ENCODE measurements at places on chromosomes 3 and 15. TPM values are rescaled to one million over a fixed set of nuclear protein-coding genes. Genes with fewer than 3 reads are reported as not detected.
A peak's percentile ranks its signal among the peaks of the same experiment; 100 is the strongest.

GOLGA8N gene
- 1.5 TPM for polyA plus RNA-seq

A4GNT gene
- polyA plus RNA-seq: not detected

MRPL47 gene
- polyA plus RNA-seq: 106 TPM

GRCh38 chr15:99101501-99101900 lies 3.4 kb upstream of the SYNM start:
- peaks cover 72% of the 10 kb centered on the region for H3K27me3 ChIP-seq
- no peaks in the 10 kb centered on the region for H3K36me3 ChIP-seq

GRCh38 chr3:149042789-149043386 lies 43.4 kb downstream of the HLTF start:
- no peaks in the 10 kb centered on the region for H3K27me3 ChIP-seq
- no peak overlapping the region for H3K27ac ChIP-seq
- H3K4me3 ChIP-seq: no peak overlapping the region
- H3K36me3 ChIP-seq: peaks cover 66% of the 10 kb centered on the region

- H3K4me3 ChIP-seq: no peak overlapping the region
- H3K27me3 ChIP-seq: peaks cover 91% of the 10 kb centered on the region
- H3K27ac ChIP-seq: no peak overlapping the region
These were observed 8.4 kb downstream of the GATA2 start for GRCh38 chr3:128484404-128485281.

DAZL gene
- polyA plus RNA-seq: not detected

DNA sequence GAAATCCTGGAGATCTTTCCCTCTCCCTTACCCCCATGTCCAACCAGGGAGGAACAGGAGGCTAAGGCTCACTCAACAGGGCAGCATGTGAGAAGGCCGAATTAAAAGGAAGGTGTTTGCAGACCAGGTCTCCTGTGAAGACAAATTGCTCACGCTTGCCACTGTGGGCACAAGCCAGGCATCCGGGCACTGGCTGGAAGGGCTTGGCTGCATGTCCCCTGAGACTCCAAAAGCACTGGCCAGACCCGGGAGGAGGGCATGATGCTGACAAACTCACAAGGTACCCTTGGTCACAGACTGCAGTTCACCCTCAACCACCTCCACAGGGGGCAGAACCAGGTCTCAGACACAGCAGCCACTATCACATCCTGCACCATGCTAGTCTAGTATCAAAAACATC lies 113.7 kb upstream of the NSMCE3 start:
- no peaks in the 10 kb centered on the region for H3K27me3 ChIP-seq
- H3K4me1 ChIP-seq: no peaks in the 10 kb centered on the region
- no peak overlapping the region for H3K27ac ChIP-seq
- H3K4me3 ChIP-seq: no peak overlapping the region

DNA sequence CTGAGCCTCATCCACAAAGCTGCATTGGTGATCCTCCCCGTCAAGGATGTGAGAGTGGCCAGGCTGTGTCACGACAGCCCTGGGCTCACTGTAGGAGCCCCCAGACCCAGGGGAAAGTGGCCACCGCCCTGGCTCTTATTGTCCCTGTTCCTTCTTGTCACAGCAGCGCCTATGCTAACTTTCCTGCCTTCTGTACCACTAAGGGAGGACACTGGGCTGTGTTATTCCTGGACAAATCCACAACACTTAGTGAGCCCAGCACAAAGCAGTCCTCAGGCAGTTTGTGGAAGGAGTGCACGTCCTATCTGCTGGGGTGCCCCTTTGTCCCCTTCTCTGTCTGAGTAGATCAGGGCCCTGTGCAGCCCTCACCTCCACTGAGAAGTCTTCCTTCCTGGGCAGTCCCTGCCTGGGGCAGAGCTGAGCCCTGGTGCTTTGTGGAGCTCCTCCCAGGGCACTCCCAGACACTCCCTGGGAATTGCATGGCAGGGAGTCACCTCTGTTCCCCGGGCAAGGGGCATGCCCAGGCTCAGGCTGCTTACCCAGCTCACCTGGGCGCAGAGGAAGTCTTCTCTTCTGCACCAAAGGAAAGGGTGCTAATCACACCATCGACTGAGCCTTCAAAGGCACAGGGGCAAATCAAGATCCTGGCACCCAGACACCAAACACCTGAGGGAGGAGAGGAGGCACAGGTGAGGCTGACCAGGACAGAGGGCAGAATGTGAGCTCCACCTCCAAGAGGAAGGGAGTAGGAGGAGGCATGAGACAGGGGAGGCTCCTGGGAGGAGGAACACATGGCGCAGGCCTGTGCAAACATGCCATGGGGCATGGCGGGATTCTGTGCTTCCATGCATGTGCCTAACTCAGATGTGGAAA lies 138.7 kb downstream of the KLF13 start:
- no peak overlapping the region for H3K4me3 ChIP-seq
- H3K4me1 ChIP-seq: no peaks in the 10 kb centered on the region
- H3K27me3 ChIP-seq: no peaks in the 10 kb centered on the region
- DNase-seq: no peak

DNA sequence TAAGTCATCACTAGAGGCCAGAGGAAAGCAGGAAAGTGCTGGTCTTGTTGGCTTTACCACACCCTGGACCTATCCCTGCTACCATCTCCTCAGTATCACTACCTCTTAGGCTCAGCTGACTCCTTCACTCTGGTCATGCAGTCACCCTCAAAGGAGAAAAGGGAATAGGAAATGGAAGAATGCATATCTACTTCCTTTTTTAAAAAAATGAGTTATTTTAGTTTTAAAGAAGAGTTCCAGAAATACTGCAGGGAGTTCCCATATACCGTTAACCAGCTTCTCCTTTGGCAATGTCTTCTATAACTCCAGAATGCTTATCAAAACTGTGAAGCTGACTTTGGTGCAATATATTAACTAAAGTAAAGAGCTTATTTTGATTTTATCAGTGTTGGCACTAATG lies 688.6 kb downstream of the DIPK2A start:
- H3K4me1 ChIP-seq: no peaks in the 10 kb centered on the region
- no peaks in the 10 kb centered on the region for H3K36me3 ChIP-seq
- DNase-seq: no peak
- no peak overlapping the region for H3K27ac ChIP-seq
- H3K4me3 ChIP-seq: no peak overlapping the region

DNA sequence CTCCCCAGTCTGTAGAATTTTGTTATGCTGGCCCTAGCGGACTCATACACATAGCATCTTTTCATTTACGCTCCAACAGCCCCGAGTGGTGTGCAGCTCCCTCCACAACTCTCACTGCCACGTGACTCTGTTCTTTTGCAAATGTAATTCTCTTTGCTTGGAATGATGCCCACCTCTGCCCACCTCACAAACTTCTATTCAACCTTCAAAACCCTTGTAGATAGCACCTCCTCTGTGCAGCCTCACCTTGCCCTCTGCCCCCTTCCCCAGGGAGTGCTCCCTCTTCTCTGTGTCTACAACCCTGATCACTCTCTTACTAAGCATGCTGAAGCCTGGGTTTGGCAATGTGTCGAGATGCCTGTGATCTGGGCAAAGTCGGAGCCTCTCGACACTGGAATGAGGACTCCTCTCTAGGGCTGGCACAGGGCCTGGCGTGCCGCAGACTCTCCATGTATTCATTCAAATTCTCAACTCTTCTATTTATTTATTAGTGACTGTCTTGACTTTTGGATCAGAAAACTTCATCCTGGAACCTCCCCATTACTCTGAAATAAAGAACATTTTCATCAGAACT lies 73.5 kb downstream of the MGLL start:
- no peak for DNase-seq
- no peak overlapping the region for H3K27ac ChIP-seq
- no peaks in the 10 kb centered on the region for H3K36me3 ChIP-seq
- H3K4me3 ChIP-seq: no peak overlapping the region
- peaks cover 11% of the 10 kb centered on the region for H3K27me3 ChIP-seq

DNA sequence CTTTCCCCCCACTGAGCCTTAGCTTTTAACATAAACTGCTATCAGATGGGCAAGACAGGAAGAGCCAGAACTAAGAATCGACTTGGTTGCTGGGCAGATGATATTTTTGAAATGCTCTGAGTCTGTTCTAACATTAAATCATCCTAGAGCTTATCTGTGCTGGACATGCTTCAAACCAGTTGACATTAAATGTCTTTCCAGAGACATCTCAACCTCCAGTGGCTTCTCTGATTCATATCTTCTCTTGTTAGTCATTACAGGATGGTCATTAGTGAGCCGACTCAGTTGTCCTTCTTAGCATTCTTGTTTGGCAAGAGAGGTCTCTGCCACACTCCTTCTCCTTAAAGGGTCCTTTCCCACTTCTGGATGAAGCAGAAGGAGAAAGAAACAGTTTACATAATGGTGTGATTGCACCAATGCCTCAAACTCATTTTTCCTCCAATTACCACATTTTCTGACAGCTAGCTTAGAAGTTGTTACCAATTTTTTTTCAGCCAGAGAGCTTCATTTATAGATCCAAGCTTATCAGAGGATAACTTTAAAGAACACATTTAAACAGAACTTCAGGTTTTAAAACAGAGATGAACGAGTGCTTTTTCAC lies 21.7 kb upstream of the SYN2 start:
- no peaks in the 10 kb centered on the region for H3K4me1 ChIP-seq
- peaks cover 6% of the 10 kb centered on the region for H3K27me3 ChIP-seq
- no peaks in the 10 kb centered on the region for H3K36me3 ChIP-seq
- H3K4me3 ChIP-seq: no peak overlapping the region
- H3K27ac ChIP-seq: no peak overlapping the region
- DNase-seq: no peak

GRCh38 chr15:32877252-32878019 lies 159.6 kb downstream of the GREM1 start:
- H3K4me3 ChIP-seq: no peak overlapping the region
- no peak overlapping the region for H3K27ac ChIP-seq
- no peaks in the 10 kb centered on the region for H3K36me3 ChIP-seq
- no peak for DNase-seq
- H3K27me3 ChIP-seq: no peaks in the 10 kb centered on the region
- no peaks in the 10 kb centered on the region for H3K4me1 ChIP-seq

DNA sequence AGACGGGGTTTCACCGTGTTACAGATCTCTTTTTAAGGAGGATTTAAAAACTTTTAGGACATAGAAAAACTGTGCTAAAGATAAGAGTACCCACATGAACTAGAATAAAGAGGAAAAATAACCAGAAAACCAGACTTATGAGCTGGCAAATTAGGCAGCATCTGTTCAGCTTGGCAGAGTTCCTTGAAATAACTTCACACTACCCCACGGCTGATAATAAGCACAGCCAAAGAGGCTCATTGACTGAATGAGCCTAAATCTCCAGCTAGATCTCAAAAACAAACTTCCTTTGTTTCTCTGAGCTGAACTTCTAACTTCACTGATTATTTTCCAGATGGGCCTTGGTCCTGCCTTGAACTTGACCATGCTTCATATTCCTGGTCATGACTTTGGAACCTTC lies 26.7 kb upstream of the PIK3R4 start:
- peak; percentile 85 for DNase-seq
- H3K27me3 ChIP-seq: peaks cover 2% of the 10 kb centered on the region
- no peak overlapping the region for H3K27ac ChIP-seq

DNA sequence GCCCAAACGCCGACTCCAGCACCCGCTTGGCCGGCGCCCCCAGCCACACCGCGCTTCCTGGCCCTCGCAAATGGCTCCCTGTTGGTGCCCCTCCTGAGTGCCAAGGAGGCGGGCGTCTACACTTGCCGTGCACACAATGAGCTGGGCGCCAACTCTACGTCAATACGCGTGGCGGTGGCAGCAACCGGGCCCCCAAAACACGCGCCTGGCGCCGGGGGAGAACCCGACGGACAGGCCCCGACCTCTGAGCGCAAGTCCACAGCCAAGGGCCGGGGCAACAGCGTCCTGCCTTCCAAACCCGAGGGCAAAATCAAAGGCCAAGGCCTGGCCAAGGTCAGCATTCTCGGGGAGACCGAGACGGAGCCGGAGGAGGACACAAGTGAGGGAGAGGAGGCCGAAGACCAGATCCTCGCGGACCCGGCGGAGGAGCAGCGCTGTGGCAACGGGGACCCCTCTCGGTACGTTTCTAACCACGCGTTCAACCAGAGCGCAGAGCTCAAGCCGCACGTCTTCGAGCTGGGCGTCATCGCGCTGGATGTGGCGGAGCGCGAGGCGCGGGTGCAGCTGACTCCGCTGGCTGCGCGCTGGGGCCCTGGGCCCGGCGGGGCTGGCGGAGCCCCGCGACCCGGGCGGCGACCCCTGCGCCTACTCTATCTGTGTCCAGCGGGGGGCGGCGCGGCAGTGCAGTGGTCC lies 3.5 kb downstream of the ISLR2 start:
- H3K27me3 ChIP-seq: peaks cover 77% of the 10 kb centered on the region
- no peak overlapping the region for H3K27ac ChIP-seq
- H3K4me1 ChIP-seq: peaks cover 12% of the 10 kb centered on the region
- H3K36me3 ChIP-seq: no peaks in the 10 kb centered on the region
- no peak overlapping the region for H3K4me3 ChIP-seq

IL17RC gene
- polyA plus RNA-seq: 61.2 TPM

C3orf85 gene
- polyA plus RNA-seq: not detected

GRCh38 chr3:69784954-69785514 lies 45.8 kb downstream of the MITF start:
- H3K27ac ChIP-seq: peak overlapping the region; percentile 78
- peaks cover 67% of the 10 kb centered on the region for H3K4me1 ChIP-seq
- DNase-seq: peak; percentile 48
- no peaks in the 10 kb centered on the region for H3K27me3 ChIP-seq

NGRN gene
- 158 TPM for polyA plus RNA-seq

- H3K27ac ChIP-seq: peak overlapping the region; percentile 89
- peaks cover 10% of the 10 kb centered on the region for H3K36me3 ChIP-seq
- peak; percentile 79 for DNase-seq
- H3K4me3 ChIP-seq: peak overlapping the region; percentile 79
- no peaks in the 10 kb centered on the region for H3K27me3 ChIP-seq
These were observed 1.4 kb downstream of the PFN2 start for GRCh38 chr3:149969110-149969939.
